ENCODE measurements at places on chromosomes 5 and 9.

GRCh38 chr5:155834271-155834975 is 492.5 kb upstream of the SGCD start:
- DNase-seq, result no peak

DNA sequence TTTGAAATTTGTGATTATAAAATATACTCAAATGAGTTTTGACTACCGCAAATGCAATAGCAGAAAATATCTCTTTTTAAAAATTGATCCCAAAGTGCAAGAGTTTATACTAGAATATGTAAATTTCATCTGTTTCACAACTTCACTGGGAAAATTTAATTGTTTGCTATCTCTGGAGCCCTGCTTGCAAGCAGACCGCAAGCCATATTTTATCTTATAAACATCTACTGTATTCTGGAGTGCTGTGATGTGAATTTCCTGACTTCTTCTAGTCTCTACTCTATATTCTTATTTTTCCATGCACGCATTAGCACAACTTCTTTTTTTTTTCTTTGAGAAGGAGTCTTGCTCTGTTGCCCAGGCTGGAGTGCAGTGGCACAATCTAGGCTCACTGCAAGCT is 98.7 kb downstream of the DROSHA start:
- no peak for DNase-seq

DNA sequence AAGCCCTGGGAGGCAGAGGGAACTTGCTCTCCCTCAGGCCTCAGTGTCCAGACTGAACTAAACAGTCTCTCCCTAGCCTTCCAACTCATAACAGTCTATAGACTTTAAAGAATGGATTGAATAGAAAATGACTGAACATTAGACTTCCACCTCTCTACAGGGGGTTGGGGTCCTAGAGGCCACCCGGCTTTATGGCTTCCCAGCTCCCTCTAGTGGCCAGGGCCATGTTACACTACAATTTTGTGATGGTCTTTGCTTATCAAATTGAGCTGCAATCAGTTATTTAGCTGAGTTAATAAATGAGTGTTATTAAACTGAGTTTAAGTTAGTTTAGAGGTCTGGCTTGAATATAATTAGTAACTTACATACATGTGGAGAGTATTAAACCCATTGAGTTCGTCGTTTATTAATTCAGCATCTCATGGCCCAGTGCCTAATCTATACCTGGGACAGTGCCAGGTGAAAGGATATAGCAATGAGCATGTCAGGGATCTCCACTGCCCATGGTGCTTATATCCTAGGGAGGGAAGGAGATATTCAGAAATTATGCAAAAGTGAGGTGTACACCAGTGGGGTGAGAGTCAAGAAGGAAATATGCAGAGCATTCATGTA is 105.2 kb downstream of the SH3TC2 start:
- DNase-seq, result no peak

DNA sequence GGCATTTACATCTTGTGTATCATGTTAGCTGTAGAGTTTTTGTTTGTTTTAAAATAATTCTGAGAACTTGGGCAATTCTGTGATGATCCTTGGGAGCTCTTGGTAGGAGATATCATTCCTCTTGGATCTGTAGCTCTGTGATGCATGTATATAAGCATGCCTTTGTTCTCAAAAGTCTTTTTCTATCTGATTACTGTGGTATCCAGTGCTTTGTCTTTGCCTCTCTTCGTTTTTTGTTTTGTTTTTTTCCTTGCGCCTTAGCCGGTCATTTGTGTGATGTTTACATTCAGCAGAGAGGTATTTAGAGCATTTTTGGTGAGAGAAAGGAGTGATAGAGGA is 110.0 kb downstream of the PAM start:
- no peak for DNase-seq

GRCh38 chr9:93033531-93033930 is 25.0 kb upstream of the SUSD3 start:
- DNase-seq, result no peak

DNA sequence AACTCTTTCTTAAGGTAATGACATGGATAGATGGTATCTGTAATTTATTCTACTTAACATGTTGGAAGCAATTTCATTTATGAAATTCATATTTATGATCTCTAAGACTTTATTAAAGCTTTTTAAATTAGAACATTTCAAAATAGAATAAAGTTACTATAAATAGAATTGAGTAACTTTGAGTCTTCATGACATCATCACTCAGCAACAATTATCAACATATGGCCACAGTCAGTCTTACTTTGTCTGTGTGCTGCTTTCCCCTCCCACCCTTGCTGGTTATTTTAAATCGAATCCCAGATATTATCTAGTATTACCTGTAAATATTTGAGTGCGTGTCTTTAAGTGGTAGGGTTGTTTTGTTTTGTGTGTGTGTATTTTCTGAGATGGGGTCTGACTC is 65.2 kb downstream of the IPO11 start:
- no peak for DNase-seq

GRCh38 chr9:119003201-119003611 is 366.0 kb downstream of the BRINP1 start:
- DNase-seq, result no peak

- DNase-seq, result no peak
Measured at GRCh38 chr9:81719972-81720371, 30.6 kb upstream of the TLE1 start.

DNA sequence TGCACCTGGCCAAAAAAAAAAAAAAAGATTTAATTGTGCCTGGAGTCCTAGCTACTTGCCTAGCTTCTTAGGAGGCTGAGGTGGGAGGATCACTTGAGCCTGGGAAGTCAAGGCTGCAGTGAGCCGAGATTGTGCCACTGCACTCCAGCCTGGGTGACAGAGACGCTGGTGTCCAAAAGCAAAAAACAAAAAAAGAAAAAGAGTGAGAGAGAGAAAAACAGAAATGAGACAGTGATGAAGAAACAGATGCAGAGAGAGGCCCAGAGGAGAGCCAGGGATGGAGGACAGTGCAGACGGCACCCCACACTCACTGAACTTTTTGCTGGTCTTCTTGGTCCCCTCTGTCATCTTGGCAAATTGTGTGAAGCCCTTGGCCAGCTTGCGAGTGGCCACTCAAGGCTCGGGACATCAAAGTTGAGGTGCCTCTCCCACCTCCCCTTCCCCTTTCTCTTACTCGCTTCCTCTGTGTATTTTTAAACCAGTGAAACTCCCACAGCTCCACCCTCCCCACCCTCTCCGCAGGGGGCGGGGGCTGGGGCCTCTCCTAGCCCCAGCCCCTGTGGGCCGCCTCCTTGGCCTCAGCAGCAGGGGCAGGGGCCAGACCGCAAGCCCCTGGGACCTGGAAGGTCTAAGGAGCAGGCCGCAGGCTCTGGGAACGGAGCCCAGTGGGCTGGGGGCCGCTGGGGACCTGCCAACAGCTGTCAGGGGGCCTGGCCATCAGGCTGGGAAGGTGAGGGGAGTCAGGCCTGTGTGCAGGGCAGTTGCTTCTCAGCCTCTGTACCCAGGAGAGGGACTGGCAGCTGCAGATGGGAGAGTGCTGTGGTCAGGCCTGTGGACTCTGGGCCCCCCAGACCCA is at the start of gene SH2D3C:
Gene SH2D3C, minus strand, starts transcription at position 387 of the 856 bp plus-strand sequence. Its CDS starts 39 bp downstream, at position 348.
- DNase-seq, result no peak
